ENCODE measurements at places on chromosomes 4 and X.

- DNase-seq, result no peak
Measured at GRCh38 chrX:26822448-26822847, 606.5 kb downstream of the MAGEB5 start.

- no peak for DNase-seq
Measured at GRCh38 chrX:39823854-39824253, 273.9 kb downstream of the BCOR start.

DNA sequence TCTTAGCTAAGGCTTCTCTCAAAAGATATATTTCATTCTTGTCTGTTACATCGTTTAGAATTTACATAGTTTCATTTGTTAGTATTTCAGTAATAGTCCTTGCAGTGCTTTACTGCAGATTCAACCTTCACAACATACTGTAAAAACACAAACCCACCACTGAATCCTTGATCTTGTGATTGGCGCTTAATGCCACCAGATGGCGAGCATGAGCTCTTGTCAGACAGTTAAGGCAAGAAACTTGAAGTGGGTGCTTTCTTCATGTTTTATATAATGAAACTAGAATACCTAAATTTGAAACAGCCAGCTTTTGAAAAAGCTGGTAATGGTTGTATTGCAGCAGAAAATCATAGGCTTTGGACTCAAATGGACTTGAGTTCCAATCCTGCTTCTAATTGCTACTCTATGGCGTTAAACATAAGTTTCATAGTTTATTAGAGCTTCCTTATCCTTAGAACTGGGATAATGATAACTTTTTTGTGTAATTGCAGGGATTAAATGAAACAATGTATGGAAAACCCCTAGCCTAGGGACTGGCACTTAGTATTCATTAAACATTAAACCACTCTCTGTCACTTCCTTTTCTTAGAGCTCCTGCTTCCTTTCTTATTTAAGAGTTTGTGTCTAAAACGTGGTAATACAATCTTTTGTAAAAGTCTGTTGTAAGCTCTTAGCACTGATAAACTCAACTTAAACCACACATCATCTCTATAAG lies 95.1 kb downstream of the USP9X start:
- peak; percentile 13 for DNase-seq

DNA sequence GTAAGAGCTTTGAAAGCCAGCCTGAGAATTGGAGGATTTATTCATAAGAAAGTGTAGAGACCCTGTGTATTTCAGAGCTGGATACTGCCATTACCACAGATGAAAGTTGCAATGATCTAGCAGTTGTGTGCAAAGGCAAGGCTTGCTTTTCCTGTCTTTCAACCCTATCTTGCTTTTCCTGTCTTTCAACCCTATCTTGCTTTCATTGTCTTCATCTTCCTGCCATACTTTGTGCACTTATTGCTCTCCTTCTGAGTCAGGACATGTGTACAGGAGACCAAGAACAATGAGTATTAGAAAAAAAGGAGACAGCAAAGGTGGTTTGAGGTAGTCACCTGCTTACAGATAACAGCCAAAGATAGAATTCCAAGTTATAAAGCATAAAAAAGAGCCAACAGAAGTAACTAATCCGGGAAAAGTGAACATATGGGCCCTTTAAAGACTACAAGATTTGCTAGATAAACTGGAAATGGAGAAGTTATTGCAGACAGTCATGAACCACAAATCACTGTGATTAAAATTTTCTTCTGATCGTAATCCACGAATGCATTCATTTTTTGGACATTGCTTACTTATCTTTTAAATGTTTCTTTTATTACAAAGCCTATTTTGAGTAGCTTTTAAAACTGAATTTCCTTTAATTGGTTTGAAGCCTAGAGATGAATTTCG lies 17.2 kb downstream of the C1QTNF7 start:
- DNase-seq, result no peak

- DNase-seq, result no peak
Measured at GRCh38 chr4:113212613-113213012, 163.2 kb downstream of the ANK2 start.

GRCh38 chrX:103338663-103339062 lies 8.6 kb downstream of the TCEAL7 start:
- DNase-seq, result no peak

DNA sequence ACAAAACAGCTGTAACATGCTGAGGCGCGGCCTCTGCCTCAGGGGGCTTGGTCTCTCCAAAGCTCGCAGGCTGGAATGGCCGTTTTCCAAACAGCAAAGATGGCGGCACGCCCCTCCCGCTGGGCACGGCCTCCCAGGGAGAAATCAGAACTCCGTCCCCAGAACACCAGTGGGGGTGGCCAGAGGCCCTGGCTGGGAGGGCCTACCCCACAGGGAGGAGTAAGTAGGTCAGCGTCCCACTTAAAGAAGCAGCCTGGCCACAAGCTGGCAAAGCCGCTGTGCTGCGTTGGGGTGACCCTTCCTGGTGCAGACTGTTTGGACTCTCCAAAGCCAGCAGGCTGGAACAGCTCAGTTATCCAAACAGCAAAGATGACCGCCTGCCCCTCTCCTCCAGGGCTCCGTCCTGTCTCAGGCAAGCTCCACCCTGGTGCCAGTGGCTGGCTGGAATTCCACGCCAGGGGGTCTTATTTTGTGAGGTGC lies 862.8 kb downstream of the TRIML1 start:
- no peak for DNase-seq

- DNase-seq, result no peak
Measured at GRCh38 chr4:111027526-111027925, 404.6 kb upstream of the PITX2 start.

DNA sequence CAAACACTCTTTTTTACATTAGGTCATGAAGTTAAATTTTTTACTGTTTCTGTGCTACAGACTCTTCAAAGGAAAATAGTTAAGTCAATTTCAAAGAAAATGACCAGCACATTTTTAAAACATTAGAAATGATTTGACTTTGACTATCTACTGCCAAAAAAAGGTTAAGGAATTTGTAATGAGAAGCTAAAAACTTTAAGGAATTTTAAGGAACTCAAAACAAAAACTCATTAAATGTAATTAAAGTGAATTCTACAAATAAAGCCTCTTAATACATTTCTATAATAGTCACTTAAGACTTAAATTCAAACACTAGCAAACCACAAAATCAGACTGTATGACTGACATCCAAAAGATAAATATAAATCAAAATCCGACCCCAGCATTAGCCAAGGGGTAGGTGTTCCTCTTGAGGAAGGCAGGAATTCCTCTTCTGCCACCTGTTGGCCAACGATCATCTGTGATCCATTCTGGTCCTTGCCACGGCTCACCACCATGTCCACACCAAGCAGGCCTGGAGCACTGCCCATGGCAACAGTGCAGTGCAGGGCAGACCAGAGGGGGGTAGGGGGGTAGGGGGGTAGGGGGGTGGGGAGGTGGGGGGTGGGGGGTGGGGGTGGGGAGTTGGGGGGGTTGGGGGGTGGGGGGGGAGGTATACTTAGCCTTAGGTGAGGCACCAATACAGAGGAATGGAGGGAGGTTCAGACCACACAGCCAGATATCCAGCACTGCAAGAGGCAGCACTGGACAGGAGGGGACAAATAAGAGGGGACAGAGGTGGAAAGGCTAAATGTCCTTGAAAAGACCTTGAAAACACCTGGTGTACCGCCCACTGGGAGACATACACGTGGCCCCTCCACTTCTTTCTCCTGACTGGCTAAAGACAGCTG lies 287.4 kb downstream of the CHIC1 start:
- DNase-seq, result no peak

- DNase-seq, result no peak
Measured at GRCh38 chr4:138894709-138895108, 120.9 kb upstream of the NOCT start.

DNA sequence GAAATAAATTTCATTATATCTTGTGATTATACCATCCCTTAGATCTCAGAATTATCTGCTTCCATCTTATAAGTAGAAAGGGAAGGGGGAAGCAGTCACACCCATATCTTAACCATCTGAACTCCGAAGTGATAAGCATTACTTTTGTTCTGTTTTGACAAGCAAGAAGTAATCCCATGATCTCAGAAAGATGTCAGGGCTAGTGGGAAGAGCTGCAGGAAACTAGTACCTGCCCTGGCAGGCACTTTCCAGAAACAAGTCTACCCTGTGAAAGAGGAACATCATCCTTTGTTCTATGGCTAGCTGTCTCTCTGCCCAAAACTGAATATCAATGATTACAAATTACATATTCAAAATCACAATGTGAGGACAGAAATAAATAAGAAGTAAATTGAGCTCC lies 244.4 kb downstream of the SPOCK3 start:
- no peak for DNase-seq

- DNase-seq, result no peak
Measured at GRCh38 chr4:169099771-169100180, 89.7 kb upstream of the CBR4 start.

- no peak for DNase-seq
Measured at GRCh38 chr4:1231637-1232360, 17.1 kb downstream of the CTBP1 start.

DNA sequence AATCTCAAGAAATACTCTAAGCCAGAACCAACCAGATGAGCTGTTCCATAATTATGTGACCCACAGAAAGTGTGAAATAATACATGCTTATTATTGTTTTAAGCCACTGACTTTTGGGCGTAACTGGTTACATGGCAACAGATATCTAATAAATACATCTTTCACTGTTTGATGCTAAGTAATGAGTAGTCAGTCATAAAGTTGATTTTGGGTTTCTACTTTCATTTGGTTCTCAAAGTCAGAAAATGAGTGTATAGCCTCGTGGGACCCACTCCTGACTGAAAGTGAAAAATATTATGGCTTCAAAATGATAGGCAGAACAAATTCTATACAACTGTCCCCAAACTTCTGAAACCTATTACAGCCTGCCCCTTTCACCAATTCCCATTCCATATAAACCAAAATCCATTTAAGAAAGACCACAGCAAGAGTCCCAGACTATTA lies 88.0 kb upstream of the CBR4 start:
- DNase-seq, result no peak

- DNase-seq, result no peak
Measured at GRCh38 chr4:21522296-21522695, 426.3 kb downstream of the KCNIP4 start.

DNA sequence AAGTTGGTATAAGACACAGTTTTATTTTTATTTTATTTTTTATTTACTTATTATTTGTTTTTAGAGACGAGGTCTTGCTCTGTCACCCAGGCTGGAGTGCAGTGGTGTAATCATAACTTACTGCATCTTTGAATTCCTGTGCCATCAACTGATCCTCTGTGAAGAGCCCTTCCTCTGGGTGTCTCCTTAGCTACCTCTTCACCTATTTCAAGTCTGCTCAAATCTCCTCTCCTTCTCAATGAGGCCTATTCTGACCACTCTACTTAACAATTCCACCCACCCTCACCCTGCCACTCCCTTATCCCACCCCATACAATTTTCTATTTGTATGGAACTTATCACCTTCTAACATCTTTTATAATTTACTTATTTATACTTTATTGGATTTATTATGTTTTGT lies 183.4 kb downstream of the PPP3CA start:
- no peak for DNase-seq

DNA sequence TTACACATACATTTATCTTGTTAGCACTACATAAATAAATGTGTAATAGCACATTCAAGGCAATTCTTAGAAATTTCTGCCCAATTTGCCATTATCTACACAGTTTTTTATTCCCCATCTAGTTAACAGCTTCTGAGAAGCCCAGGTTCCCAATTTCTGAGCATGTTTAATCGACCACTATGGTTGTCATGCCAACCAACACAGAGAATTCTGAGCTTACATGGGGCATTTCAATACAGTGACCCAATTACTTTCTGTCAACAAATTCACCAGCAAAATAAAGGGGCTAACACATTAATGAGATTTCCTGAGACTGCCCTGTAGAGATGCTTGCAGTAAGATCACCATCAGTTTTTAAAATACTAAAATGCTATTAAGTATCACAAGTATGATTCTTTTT lies 22.0 kb downstream of the GPM6A start:
- no peak for DNase-seq

- no peak for DNase-seq
Measured at GRCh38 chr4:6905516-6906445, 3.8 kb upstream of the TBC1D14 start.

GRCh38 chrX:9749146-9749692 lies 16.4 kb downstream of the GPR143 start:
- DNase-seq, result no peak

DNA sequence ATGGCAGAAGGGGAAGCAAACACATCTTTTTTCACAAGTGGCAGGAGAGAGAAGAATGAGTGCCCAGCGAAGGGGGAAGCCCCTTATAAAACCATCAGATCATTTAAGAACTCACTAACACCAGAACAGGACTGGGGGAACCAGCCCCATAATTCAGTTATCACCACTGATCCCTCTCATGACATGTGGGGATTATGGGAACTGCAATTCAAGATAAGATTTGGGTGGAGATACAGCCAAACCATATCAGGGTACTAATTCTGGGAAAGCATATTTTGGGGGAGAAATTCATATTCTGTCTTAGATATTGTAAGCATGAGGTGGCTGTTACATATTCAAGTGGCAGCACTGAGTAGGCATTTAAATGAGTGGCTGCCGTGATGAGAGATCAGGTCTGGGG lies 87.8 kb downstream of the RAPGEF2 start:
- no peak for DNase-seq

- DNase-seq, result no peak
Measured at GRCh38 chr4:22667332-22667940, 25.3 kb upstream of the GBA3 start.

- no peak for DNase-seq
Measured at GRCh38 chr4:183205193-183205592, 106.1 kb downstream of the WWC2 start.

- DNase-seq, result no peak
Measured at GRCh38 chr4:26088433-26088928, 174.5 kb downstream of the SMIM20 start.

DNA sequence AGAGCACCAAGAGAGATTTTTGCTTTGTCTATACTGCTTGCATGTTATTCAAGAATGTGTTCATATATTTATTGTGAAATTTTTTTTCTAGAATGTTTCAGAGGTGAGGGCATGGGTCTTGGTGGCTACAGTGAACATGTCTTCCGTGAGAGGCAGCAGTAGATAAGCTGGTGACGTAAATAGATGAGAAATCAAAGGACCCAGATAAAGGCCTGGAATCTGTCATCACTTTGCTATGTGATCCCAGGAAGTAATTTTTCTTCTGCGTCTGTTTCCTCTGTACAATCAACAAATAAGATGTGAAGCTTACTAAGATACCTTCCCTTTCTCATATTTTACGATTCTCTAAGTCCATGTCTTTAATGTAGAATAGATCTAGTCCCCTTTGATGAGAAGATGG lies 129.1 kb downstream of the COL4A6 start:
- DNase-seq, result no peak

DNA sequence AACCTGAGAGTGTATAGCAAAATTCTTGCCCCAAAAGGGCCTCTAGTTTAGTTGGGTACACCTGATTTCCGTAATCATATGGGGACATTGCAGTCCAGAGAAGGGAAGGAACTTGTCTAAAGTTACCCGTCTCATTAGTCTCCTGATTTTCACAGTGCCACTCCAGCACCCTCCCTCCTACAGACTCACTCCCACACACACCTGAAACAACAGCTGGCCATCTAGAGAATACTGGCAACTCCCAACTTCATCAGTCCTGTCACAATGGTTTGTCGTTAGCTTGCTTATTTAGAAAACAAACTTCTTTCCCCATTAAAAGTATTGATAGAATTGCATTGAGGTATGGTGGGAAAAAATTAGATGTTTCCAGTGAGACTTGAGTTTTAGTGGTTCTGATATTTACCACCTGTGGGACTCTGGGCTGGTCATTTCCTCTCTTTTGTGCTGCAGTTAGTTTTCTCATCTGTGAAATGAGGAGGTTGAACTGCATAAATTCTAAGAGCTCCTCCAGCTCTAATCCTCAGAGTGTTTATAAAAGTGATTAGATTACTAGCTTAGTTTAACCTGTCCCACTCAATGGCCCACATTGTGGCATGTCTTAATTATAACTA lies 1.7 kb downstream of the IL13RA1 start:
- no peak for DNase-seq

- DNase-seq, result no peak
Measured at GRCh38 chr4:120816296-120816965, 106.1 kb downstream of the PRDM5 start.
